Caki2 (cell line): ENCODE measurements at places on chromosomes 11 and 22. TPM values are rescaled to one million over a fixed set of nuclear protein-coding genes. Genes with fewer than 3 reads are reported as not detected.

The DTX4 gene
- 2.0 and 4.2 TPM in 2 replicates for total RNA-seq

The APOBEC3H gene
- total RNA-seq = 1.9 and 2.0 TPM in 2 replicates

The ST14 gene
- 0.37 TPM in 1 of 2 replicates, not detected in the other for total RNA-seq

The SLC35F2 gene
- 29.3 and 32.0 TPM in 2 replicates for total RNA-seq

The CARNS1 gene
- 0.03 TPM in 1 of 2 replicates, not detected in the other for total RNA-seq

The FGF19 gene
- total RNA-seq = not detected in 2 replicates

The PNPLA3 gene
- 0.70 and 1.8 TPM in 2 replicates for total RNA-seq

The NLRP10 gene
- not detected in 2 replicates for total RNA-seq

The EFCAB6 gene
- total RNA-seq = 0.98 and 3.9 TPM in 2 replicates

The C22orf39 gene
- total RNA-seq = 39.9 and 44.0 TPM in 2 replicates

The ACO2 gene
- total RNA-seq = 117 and 152 TPM in 2 replicates

The VPREB1 gene
- total RNA-seq = not detected in 2 replicates

The GRIK4 gene
- not detected in 2 replicates for total RNA-seq

The C11orf24 gene
- total RNA-seq = 20.1 and 22.6 TPM in 2 replicates

The MYO7A gene
- not detected in 2 replicates for total RNA-seq

The LIPT2 gene
- total RNA-seq = 5.0 and 8.0 TPM in 2 replicates

The PGA4 gene
- total RNA-seq = not detected in 2 replicates

The DRICH1 gene
- not detected in 2 replicates for total RNA-seq

The ISX gene
- not detected in 2 replicates for total RNA-seq

The C11orf97 gene
- not detected in 2 replicates for total RNA-seq

The PRSS23 gene
- 47.9 and 67.9 TPM in 2 replicates for total RNA-seq

The SLC22A9 gene
- not detected in 2 replicates for total RNA-seq

The CD248 gene
- not detected in 2 replicates for total RNA-seq

The SAA4 gene
- not detected in 2 replicates for total RNA-seq

The SCN2B gene
- not detected in 2 replicates for total RNA-seq

The C11orf87 gene
- total RNA-seq = not detected in 2 replicates

The CELSR1 gene
- total RNA-seq = 94.1 and 98.7 TPM in 2 replicates

The POTEH gene
- not detected in 2 replicates for total RNA-seq

The DERL3 gene
- total RNA-seq = 8.9 and 12.5 TPM in 2 replicates

The SYT7 gene
- 0.41 and 2.0 TPM in 2 replicates for total RNA-seq

The GVQW3 gene
- 0.09 and 0.34 TPM in 2 replicates for total RNA-seq

The DNAJC24 gene
- 4.1 and 5.1 TPM in 2 replicates for total RNA-seq

The OR2AT4 gene
- not detected in 2 replicates for total RNA-seq

The SLC22A12 gene
- total RNA-seq = not detected in 2 replicates

The TYMP gene
- total RNA-seq = 104 and 118 TPM in 2 replicates

The PISD gene
- 74.7 and 91.5 TPM in 2 replicates for total RNA-seq

The ADAMTS8 gene
- 0.12 and 0.74 TPM in 2 replicates for total RNA-seq

The SCGB1A1 gene
- total RNA-seq = not detected in 2 replicates

The SCGB1C1 gene
- total RNA-seq = not detected in 2 replicates

The P2RY6 gene
- 0.41 TPM in 1 of 2 replicates, not detected in the other for total RNA-seq

The OR4D5 gene
- total RNA-seq = not detected in 2 replicates

The CREB3L1 gene
- total RNA-seq = not detected in 2 replicates

The PANX2 gene
- 18.0 and 19.5 TPM in 2 replicates for total RNA-seq

The SEPTIN3 gene
- total RNA-seq = 1.7 and 2.8 TPM in 2 replicates

The MRGPRX3 gene
- not detected in 2 replicates for total RNA-seq

The STK33 gene
- total RNA-seq = not detected in 2 replicates

The CNIH2 gene
- total RNA-seq = 0.61 TPM in 1 of 2 replicates, not detected in the other
